ENCODE measurements at places on chromosomes 4 and X.

DNA sequence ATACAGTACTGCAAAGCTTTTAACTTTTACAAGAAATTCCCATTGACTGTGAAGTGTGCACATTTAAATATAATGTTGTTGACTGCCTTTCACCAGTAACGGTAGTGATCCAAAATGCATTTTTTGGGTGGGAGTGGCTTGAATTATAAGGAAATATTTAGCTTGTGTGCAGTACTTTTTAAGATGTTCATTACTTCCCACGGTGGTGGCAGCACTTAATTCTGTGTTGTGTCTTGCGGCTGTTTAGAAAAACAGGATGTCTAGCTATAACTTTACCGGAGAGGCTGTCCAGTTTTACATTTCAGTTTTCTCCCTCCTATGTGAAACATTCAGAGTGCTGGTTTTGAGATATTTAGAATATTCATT lies 1.7 kb downstream of the TMEM131L start:
- no peak for DNase-seq

DNA sequence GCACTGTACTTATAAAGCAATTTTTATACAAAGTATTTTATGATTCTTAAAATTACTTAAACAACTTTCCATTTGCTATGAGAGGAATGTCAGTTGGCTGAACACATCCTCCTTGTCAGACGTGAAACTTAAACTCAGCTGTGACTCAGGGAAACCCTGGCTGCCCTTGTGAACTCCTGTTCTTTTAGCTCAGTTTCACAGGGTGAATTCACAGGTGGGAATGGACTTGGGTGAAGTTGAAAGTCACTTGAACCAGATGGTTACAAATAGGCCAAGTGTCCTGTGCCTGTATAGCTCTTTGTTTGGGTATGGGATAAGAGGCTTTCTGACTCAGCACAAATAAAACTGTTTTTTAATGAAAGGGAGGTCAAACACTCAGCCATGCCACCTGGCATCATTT lies 67.4 kb upstream of the FAM47B start:
- DNase-seq, result no peak

- no peak for DNase-seq
Measured at GRCh38 chr4:52968241-52968640, 106.1 kb downstream of the RASL11B start.

GRCh38 chr4:650951-651883 lies 22.9 kb downstream of the ATP5ME start:
- DNase-seq, result no peak

- no peak for DNase-seq
Measured at GRCh38 chr4:55291227-55291640, 54.8 kb upstream of the SRD5A3 start.

DNA sequence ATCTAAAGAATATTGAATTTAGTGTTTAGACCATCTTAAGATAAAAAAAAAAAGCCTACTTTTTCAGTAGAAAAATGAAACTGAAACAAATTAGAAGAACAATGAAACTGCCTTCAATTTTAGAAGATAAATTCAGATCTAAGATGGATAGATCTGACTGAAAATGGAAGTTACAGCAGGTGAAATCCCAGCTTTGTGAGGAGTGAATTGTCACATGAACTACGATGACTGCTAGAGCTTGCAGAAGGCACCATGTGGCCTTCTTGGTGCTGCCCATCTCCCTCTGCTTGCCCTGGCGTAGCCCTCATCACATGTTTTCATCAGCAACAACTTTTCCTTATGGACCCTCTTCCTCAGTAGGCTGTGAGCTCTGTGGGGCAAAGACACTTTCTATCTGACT lies 51.4 kb upstream of the EMCN start:
- no peak for DNase-seq

DNA sequence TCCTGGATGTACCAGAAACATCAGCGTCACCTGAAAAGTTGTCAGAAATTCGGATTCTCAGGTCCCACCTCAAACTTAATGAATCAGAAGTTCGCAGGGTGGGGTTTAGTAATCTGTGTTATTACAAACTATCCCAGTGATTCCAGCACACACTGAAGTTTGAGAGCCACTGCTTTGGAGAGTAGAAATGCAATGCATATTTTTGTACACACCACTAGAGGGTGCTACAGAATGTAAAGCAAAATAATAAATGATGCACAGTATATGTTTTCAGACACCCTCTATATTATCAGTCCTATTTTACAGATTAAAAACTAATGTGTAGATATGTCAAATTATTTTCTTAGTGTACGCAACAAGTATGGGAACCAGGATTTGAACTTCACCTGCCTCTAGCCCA lies 2.4 kb upstream of the MORF4L2 start:
- DNase-seq, result no peak

GRCh38 chrX:153601511-153602110 lies 2.7 kb upstream of the CCNQ start:
- DNase-seq, result no peak

GRCh38 chrX:32749070-32749469 lies 462.3 kb downstream of the DMD start:
- DNase-seq, result no peak

DNA sequence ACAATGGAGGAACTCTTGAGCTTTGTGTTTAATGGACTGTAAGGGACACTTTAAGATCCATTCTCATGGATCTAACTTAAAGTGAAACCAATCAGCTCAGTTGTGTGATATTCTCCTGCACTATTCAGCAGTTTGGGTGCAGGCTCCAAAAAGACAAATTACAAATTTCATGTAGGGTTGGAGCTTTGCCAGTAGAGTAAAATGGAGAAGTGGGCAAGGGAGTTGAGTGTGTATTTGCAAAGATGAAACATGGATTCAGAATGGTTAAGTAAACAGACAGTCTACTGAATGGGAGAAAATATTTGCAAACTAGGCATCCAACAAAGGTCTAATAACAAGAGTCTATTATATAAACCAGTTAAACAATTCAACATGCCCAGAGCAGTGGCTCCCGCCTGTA lies 21.2 kb upstream of the MID2 start:
- DNase-seq, result no peak

- DNase-seq, result peak; percentile 14
Measured at GRCh38 chr4:163166041-163166579, 580 bp downstream of the NAF1 start.

DNA sequence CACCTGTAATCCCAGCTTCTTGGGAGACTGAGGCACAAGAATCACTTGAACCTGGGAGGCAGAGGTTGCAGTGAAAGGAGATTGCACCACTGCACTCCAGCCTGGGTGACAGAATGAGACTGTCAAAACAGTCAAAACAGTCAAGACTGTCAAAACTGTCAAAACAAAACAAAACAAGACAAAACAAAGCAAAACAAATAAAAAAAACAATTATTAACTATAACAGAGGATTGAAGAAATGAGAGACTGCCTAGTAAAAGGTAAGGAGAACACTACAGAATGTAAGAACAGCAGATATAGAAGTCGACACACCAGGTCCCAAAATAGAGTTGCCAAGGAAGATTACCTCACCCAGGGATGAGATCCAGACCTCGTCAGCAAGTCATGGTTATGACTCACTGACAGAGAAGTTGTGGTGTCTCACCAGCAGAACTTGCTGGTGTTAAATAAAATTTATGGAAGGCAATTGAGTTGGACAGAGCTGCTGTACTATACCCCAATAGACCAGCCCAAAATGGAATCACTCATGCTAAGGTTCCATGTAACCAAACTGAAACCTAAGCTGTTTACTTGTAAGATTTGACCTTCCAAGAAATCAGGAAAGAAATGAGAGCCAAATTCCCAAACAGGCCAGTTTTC lies 32.1 kb upstream of the GK start:
- no peak for DNase-seq

DNA sequence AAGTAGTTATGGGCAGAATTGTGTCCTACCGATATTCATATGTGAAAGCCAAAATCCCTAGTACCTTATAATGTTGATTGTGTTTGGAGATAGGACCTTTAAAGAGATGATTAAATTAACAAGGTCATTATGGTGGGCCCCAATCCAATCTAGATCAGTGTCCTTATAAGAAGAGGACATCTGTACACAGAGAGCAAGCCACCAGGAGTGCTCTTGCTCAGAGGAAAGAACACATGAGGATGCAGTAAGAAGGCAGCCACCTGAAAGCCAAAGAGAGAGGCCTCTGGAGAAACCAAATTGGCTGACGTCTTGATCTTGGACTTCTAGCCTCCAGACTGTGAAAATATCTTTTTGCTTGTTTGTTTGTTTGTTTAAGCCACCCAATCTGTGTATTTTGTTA lies 1290.8 kb upstream of the PABPC4L start:
- no peak for DNase-seq

GRCh38 chr4:183732296-183732695 lies 73.2 kb downstream of the TRAPPC11 start:
- DNase-seq, result no peak

DNA sequence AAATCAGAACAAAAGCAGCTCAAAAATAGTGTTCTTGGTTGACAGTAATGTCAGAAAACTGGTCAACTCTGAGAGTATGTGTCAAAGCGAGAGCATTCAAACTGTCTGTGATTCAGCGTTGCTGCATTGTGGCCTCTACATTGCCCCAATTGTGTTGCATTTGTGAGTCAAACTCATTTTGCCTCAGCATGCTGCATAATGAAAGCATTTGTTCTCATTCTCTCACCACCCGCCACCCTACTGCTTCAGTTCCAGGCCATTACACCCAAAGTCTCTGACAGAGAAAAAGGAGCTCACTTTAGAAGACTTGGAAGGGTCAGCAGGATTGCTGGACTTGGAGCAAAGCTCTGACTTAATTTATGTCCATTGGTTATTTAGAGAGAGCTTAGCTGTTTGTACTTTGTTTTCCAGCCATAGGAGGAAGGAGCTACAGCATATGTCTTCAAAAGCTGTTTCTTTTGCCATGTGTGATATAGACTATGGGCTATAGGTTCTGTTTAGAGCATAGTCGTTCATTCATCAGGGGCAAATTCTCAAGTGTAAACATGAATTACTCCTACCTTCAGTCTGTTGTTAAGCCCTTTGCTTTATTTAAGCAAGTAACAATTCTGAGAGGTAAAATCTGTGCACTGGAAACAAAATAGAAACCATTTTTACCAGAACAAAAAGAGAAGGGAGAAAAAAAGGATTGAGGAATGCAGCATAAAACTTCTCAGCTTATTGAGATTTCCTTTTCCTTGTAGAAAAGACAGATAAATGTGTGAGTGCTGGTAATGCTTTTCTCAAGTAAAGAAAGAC lies 153.4 kb upstream of the ANK2 start:
- no peak for DNase-seq

DNA sequence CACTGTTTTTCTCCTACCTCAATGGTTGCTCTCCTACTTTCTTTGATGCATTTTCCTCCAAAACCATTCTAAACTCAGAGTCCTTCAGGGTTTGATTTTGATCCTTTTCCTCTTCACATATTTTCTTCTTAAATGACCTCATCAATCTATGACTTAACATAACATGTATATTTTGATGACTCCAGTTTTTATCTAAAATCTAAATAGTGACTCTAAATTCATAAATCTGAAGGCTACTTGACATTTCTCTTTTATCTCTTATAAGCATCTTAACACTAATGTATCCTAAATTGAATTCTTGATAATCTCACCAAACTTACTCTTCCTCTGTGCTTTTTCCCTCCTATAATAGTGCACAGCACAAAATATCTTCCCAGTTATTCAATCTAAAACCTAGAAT lies 4.7 kb upstream of the ARHGEF38 start:
- no peak for DNase-seq

DNA sequence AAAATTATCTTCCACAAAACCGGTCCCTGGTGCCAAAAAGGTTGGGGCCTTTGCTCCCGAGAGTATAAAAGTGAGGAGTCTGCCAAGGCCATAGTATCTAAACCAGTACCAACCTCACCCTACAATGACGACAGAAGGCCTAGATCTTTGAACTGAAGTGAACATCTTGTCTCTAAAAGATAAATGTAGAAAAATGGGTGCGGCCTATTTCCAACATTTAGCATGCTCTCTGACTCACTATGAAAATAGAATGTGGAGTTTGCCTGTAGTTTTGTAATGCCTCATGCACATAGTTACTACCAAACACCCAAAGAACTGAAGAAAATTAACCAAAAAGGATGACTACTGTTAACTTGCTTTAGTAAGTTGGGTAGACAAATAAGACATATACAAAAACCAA lies 218.4 kb downstream of the SLITRK2 start:
- no peak for DNase-seq

DNA sequence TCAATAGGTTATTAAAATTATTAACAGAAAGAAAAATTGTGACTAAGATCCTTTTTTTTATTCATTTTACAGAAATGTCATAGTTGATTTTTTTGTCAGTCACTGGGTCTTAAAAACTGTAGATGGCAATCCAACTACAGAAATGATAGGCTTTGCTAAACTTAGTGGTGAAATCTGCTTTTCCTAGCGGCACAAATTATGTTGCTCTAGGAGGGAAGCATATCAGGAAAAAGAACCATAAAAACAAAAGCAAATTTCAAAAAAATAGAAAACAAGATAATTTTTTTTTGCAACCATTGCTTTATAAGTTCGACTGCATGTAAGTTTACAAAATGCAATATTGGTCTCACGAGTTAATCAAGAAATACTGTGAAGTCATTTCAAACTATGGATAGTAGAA lies 443.5 kb upstream of the IGFBP7 start:
- DNase-seq, result no peak

DNA sequence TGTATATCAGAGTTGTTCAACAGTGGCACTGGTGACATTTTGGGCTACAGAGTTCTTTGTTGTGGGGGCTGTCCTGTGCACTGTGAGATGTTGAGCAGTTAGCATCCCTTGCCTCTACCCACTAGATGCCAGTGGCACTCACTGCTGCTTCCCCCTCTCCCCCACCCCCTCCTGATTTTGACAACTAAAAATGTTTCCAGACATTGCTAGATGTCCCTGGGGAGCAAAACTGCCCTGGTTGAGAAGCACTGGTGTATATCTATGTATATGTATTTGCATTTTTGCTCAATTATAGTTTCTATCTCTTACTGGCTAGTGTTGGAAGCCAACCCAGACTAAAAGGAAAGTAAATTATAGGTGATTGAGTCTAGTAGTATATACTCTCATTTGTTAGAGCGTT lies 2.4 kb downstream of the TMEM131L start:
- DNase-seq, result no peak

DNA sequence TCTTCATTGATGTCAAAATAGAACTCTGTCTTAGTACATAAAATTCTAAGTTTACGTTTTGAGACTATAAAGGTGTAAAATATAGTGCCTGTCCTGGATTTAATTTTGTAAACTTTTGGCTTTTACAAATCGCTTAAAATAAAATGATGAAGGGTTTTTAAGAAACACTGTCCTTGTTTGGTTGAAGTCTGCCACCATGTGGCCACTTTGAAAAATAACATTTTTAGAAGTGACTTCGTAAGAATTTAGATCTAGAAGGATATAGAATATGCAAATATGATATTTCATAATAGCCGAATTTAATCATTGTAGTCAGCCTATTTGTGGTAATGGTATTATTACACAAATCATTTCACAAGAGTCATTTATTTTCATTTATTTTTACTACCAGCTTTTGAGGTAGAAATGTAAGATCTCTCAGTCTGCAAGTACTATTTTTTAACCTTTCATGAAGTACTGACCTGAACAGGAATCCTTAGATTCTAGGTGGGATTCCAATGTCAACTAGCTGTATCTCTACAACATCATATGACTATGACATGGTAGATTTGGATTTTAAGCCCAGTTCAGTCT lies 31.0 kb upstream of the FAT4 start:
- DNase-seq, result no peak

GRCh38 chrX:2401590-2402360 lies 99.0 kb downstream of the DHRSX start:
- DNase-seq, result no peak

GRCh38 chrX:136906921-136907510 lies 26.5 kb upstream of the RBMX start:
- no peak for DNase-seq

- DNase-seq, result no peak
Measured at GRCh38 chr4:108619372-108620100, 840 bp upstream of the RPL34 start.

All from D721Med (cell line).